ENCODE measurements at places on chromosomes 5 and 9.

DNA sequence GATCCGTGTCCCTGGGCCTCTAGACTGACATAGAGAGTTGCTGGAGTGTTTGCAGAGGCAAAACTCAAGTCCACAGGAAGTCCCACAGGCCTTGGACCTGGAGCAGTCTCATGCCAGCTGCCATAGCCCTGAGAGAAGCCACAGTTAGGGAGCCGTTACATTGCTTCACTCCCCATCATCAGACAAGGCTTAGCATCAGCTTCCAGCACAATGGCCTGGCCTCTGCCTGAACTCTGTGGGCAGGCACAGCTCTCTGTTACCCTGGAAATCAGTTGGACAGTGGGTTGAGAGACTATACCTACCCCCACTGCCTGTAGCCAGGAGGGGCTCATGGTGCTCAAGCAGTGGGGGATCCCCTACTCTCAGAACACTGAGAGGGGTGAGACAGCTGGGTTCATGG is 16.2 kb upstream of the C9orf72 start:
- no peak for DNase-seq

DNA sequence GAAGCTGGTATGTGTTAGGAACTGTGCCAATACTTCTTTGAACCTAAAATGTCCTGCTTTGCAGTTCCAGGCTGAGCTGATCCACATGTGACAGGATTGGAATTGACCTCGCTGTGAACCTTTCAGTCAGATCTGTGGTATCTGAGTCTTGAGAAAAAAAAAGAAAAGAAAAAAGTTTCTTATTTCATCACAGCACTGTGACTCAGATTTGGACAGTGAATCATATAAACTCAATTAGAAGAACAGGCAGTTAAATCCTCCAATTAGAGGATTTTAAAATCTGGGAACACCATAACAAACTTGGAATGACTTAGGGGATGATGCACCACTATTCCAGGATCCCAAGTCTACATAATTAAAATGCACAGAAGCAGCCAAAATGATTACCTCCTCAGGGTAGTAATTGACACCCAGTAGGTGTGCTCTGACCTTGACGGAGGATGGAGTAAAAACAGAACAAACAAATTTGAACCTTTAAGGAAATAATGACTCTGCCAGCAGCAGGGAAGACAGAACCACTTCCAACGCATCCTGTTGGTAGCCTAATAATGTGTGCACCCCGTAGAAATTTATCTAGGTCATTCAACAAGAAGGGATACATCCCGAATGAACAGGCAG is 57.8 kb upstream of the RAI14 start:
- peak; percentile 70 for DNase-seq

GRCh38 chr5:122751293-122751782 is 23.5 kb upstream of the SNX2 start:
- DNase-seq, result no peak

DNA sequence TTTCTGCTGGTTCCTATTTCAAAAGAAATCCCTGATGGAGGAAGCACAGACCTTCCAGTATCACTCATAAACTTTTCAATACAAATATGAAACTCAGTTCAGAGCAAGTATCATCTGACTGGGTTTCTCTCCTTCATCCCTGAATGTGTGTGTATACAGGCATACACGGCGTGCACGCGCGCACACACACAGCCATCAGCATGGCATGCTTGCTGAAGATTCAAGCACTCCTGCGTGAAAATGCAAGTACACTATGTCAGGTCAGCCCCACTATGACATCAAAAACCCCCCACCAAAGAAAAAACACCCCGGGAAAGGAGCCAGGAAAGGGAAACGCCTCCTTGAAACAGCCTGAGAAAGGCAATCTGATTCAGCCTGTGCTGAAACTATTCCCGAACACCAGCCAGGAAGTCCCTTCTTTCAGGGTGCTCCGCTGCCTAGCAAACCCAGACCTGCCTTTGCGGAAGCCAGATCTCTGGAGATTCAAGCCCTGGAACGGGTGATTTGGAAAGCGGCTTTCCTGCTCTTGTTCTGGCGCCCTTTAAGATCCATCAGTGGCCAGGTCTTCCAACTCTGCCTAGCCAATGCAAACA is 831 bp downstream of the KLHL3 start:
- DNase-seq, result no peak

- peak; percentile 75 for DNase-seq
Measured at GRCh38 chr9:14902561-14902960, 7.7 kb downstream of the FREM1 start.
